Stimulated activated CD8-positive, alpha-beta memory T cell treated with anti-CD3 and anti-CD28 coated beads, Interleukin-4, amount 100 ng/mL, for 48 hours (primary cell): ENCODE measurements at places on chromosomes 4 and X.

- no peak for DNase-seq
Measured at GRCh38 chr4:24000470-24000831, 110.6 kb upstream of the PPARGC1A start.

DNA sequence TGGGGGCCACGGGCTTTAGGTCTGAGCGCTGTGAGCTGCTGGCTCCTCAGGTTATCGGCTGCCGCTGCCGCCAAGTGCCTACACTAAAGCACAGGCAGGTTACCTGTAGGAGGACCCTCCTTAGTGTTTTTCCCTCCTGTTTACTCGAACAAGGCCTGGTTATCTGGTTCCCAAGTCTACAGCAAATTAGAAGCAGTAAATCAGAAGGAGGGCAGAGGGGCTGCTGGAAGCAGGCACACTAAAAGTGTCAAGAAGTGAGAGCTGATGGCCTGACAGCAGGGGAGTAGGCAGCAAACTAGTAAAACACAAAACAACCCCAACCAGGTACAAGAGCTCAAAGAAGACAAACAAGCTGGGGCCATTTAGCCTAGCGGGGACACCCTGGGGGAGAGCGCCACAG lies 125.0 kb upstream of the PJA1 start:
- no peak for DNase-seq

GRCh38 chr4:26388671-26389070 lies 67.9 kb downstream of the RBPJ start:
- DNase-seq = no peak

- DNase-seq = no peak
Measured at GRCh38 chr4:133618963-133619362, 469.9 kb downstream of the PCDH10 start.

- no peak for DNase-seq
Measured at GRCh38 chr4:73181231-73181630, 77.4 kb downstream of the ANKRD17 start.

GRCh38 chr4:83626245-83626836 lies 90.4 kb downstream of the GPAT3 start:
- DNase-seq = no peak

DNA sequence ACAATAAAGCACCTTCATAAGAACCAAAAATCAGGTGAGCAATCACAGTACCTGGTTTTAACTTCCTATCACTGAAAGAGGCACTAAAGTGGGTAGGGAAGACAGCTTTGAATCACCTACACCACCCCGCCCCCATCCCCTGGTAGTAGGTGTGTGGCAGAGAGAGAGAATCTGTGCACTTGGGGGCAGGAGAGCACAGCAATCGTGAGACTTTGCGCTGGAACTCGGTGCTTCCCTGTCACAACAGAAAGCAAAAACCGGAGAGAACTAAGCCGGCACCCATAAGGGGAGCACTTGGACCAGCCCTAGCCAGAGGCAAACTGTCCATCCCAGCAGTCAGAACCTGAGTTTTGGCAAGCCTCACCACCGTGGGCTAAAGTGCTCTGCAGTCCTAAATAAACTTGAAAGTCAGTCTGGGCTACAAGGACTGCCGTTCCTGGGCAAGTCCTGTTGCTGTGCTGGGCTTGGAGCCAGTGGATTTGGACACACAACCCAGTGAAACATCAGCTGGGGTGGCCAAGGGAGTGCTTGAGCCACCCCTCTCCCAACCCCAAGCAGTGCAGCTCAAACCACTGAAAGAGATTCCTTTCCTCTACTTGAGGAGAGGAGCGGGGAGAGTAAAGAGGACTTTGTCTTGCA lies 32.1 kb downstream of the NDUFB11 start:
- no peak for DNase-seq

- no peak for DNase-seq
Measured at GRCh38 chrX:113048896-113049295, 208.3 kb upstream of the AMOT start.

- DNase-seq = no peak
Measured at GRCh38 chr4:7651461-7651921, 216.8 kb upstream of the PSAPL1 start.

DNA sequence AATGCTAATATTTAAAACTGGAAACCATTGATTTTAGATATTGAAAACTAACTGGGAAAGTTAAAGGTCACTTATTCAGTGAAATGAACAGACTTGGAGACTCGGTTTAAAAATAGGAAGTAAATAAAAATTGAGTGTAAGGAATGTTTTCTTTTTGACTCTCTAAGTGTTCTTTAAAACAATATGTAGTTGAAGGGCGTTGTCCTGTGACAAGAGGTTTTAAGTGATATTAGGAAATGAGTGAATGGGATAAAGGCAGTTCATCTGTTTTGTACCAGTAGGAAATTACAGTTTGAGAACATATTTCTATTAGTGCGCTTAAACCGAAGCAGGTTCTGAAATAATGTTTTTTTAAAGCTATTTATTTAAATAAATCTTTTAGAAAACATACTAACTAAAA lies 77.2 kb downstream of the ARFIP1 start:
- DNase-seq = no peak

DNA sequence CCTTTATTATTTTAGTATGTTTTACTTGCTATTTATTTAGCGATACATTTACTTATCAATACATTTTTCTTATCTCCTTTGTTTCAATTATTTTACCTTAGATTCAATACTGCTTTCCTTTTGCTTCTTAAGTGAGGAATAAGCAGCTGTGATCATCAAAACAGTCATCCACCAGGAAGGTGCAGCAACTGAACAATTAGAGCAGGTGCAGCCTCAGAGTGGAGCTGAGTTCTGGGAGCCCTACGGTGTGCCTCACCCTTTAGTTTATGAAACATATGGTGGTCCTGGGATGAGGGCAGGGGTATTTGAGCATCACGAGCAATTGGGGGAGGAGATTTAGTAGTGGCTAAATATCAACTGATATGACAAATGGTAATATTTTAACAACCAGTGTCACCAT lies 111.0 kb downstream of the FRYL start:
- DNase-seq = no peak

- no peak for DNase-seq
Measured at GRCh38 chrX:136546371-136546781, 14.4 kb downstream of the VGLL1 start.

DNA sequence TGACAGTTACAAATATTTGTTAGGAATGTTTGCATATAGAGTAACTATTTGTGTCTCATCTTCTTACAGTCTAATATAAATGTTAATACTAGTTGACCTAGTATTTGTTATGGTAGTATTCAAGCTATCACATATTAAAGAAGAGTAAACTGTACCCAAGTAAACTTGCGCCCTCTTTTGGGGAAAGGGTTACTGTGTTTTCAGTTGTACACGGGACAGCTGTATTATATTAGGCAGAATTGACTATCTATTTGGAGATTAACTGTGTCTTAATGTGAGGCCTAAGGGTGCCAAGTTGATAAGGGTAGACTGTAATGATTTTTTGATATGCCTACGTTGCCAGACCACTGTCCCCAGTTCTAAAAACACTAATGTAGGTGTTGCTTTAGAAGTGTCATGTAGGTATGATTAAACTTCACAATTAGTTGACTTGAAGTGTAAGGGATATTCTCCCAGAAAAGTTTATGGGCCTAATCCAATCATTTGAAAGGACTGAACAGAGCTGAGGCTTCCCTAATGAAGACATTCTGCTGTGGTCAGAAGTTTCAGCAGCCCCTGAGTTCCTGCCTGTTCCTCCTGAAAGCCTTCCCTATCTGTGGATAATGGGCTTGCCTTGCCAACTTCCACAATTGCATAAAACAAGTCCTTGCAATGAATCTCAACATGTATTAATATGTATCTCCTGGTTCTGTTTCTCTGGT lies 172.8 kb upstream of the CXCL13 start:
- DNase-seq = no peak

- DNase-seq = peak; percentile 87
Measured at GRCh38 chr4:2792711-2793585, at the start of gene SH3BP2. Gene SH3BP2, plus strand, starts transcription at chr4:2793085. Its CDS starts 27,533 bp downstream, at chr4:2820618.

DNA sequence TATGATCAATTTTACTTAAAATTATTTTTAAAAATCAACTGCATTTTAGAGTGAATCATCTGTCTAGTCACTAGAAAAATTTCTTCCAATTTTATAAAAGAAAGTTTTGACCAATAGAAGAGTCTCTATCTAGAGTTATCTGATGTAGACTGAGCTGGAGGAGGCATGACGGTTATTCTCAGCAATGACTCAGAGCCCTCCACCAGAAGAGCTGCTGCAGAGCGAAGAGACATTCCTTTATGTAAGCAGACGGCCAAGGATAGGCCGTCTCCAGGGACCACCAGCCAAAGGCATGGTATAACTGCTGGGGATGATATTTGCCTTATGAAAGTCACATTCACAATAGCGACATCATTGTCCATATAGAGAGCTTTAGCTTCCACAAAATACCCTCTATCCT lies 23.0 kb downstream of the LDB2 start:
- no peak for DNase-seq

- no peak for DNase-seq
Measured at GRCh38 chr4:106996490-106996889, 39.6 kb downstream of the DKK2 start.

DNA sequence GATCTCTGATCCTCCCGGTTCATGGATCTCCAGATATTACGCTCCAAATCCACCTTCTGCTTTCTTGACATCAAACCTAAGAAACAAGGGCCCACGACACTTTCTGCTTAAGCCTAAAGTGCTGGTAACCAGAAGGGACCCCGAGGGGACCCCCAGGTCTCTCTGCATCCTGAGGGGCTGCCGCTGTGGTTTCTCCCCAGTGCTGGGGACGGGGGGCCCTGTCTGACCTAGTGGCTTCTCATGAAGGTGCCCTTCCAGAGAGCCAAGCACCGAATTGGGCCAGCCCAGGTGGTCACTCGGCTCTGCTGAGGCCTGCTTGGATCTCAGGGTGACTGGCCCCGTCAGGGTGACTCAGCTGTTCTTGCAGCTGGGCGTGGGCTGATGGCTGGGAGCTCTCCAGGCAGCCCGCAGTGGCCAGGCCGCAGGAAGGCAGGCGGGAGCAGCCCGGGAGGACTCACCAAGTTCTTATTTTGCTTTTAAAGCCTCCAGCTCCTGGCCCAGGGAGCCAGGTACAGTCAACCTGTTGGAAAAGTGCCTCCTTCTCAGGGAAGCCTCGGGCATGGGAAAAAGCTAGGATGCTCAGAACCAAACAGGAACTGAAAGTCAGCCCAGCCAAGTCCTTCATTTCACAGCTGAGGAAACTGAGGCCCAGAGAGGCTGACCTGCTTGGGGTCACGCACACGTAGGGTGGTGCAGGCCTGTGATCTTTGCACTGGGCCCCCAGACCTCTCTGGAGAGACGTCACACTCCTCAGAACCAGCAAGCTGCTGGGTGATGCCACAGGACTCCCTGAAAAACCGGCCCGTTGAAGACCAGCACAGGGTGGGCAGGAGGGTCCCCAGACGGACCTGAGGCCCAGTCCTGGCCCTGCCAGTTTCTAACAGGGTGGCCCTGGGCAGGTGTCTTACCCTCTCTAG lies 16.7 kb downstream of the BLOC1S4 start:
- DNase-seq = no peak

- no peak for DNase-seq
Measured at GRCh38 chr4:38842994-38843393, 13.6 kb downstream of the TLR6 start.

- no peak for DNase-seq
Measured at GRCh38 chr4:114729068-114729738, 130.6 kb downstream of the UGT8 start.

GRCh38 chr4:61149278-61149677 lies 50.8 kb upstream of the ADGRL3 start:
- DNase-seq = no peak

DNA sequence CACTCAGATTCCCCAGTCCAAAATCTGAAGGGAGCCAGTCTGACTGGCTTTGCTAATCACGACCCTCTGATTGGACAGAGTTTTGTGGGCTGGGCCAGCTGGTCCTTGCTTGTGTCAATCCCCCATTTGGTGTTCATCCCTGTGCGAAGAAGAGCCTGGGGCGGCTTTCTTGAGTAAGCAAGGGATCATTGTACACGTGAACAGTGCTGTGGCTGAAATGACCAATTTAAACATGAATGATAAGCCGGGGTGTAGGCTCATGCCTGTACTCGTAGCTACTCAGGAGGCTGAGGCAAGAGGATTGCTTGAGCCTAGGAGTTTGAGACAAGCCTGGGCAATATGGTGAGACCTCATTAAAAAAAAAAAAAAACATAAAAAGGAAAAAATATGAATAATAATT lies 379.1 kb downstream of the RAPGEF2 start:
- no peak for DNase-seq

GRCh38 chrX:105823092-105823455 lies 735 bp downstream of the NRK start:
- no peak for DNase-seq

GRCh38 chr4:152161676-152162330 lies 374.1 kb downstream of the FBXW7 start:
- no peak for DNase-seq

DNA sequence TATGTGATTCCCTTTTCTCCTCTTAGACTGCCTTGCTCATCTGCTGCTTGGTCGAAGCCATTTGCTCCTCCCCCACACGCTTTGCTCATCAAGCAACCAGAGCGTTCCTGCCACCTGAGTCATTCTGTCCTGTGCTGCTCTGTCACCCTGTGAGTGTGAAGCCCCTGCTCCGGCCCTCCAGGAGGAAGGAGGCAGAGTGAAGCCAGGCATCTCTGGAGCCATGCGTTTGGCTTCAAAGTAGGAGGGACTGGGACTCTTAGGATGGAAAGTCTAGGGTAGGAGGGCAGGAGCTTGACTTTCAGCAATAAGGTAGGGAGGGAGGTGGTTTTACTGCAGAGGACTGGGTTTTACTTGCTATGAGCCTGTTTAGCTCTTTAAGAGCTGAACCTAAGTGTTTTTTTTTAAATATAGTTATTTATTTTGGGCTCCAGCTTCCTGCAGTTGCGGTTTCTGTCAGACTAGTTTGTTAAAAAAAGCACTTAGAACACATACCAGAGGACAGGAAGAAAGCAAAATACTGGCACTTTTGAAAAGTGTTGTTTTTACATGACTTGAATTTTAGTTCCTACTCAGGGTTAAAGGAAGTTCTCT lies 63.6 kb downstream of the SPINK2 start:
- DNase-seq = peak; percentile 82

DNA sequence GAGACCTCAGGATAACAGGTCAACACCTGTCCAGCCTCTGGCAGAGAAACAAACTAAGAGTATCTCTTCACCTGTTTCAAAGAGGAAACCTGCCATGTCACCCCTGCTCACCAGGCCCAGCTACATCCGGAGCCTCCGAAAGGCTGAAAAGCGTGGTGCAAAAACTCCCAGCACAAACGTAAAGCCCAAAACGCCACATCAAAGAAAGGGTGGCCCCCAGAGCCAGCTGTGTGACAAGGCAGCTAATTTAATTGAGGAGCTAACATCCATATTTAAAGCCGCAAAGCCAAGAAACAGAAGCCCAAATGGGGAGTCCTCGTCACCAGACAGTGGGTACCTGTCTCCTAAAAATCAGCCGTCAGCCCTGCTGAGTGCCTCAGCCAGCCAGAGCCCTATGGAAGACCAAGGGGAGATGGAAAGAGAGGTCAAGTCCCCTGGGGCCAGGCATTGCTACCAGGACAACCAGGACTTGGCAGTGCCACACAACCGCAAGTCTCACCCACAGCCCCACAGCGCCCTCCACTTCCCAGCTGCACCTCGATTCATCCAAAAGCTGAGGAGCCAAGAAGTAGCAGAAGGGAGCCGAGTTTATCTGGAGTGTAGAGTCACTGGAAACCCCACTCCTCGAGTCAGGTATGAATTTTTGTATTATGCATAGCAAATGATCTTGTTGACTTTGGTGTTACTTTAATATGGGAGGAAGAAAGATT lies 15.1 kb downstream of the PALLD start:
- DNase-seq = peak; percentile 63
